ENCODE measurements at places on chromosomes 5 and 9.

- DNase-seq = peak; percentile 37
These were observed 68.4 kb upstream of the IZUMO3 start for GRCh38 chr9:24614070-24614469.

GRCh38 chr9:16442622-16443021 is 427.8 kb downstream of the BNC2 start:
- DNase-seq = no peak

- DNase-seq = no peak
These were observed 31.1 kb downstream of the UBE2D2 start for GRCh38 chr5:139592289-139592688.

GRCh38 chr5:139079991-139080610 is 118.1 kb downstream of the SIL1 start:
- DNase-seq = no peak

- no peak for DNase-seq
These were observed 44.9 kb downstream of the SLC6A3 start for GRCh38 chr5:1400211-1400855.

DNA sequence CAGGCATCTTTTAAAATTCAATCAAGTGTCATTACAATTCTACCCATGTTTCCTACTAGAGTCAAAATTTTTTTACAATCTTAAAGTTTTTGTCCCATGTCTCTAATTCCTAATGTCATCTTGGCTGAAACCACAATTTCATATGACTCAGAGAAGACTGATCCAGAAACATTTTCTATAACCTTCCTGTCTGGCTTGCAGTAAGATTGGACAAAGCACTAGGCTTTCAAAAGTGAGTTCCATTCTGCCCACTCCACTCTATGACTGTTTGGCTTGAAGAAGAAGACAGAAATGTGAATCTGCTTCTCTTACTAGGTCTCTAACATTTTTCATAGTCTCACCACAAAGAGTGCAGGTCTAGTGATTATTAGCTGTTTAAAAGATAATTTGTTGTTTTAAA is 88.8 kb downstream of the NR3C1 start:
- no peak for DNase-seq

DNA sequence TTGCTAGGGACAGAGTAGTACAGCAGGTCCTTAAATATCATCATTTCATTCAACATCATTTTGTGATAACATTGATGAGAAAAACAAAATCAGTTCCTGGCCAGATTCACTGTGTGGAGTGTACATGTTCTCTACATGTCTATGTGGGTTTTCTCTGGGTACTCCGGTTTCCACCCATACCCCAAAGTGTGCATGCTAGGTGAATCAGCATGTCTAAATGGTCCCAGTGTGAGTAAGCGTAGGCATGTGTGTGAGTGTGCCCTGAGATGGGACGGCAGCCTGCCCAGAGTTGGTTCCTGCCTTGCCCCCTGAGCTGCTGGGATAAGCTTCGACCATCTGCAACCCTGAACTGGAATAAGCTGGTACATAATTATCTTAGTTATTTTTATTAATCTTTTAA is 16.5 kb upstream of the GLIS3 start:
- DNase-seq = no peak

DNA sequence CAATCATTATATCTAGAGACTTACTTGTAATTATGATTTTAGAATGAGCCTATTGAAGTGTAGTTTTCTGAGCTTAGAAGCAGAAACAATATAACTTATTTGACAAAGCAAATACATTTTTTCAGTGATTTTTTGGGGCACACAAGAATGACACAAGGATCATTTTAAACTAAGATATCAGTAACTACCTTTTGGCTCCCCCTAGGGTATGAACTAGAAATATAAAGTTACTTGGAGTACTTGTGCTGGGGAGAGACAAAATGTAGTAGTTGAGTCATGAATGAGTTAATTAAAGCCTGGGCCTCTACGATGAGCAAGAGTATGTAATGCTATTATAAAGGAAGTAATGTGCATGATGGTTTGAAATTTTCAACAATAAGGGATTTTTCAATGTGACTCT is 1244.1 kb upstream of the ACO1 start:
- DNase-seq = peak; percentile 82

- peak; percentile 62 for DNase-seq
These were observed 36.6 kb upstream of the RAPGEF1 start for GRCh38 chr9:131776473-131776872.

DNA sequence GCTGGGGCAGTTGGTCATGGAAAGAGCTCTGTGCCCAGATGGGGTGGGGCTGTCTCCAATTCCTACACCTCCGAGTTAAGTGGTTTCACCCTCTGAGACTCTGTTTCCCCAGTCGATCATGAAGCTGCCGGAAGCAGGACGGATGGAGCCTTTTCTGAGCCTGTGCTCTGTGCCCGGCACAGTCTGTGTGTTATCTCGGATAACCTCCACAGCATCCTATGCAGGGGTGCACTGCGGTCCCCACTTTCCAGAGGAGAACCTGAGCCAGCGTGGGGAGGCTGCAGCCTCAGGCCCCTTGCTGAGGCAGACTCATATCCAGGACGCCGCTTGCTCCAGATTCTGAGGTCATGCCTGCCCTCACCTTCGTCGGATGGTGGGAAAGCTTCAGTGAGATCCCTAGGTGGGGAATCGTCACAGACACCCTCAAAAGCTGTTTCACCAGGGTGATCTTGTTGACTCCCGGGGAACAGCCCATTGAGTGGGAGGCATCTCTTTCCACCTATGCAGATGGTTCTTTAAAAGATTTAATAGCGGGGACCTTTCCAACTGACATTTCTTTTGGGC is 6.9 kb upstream of the COL5A1 start:
- no peak for DNase-seq

DNA sequence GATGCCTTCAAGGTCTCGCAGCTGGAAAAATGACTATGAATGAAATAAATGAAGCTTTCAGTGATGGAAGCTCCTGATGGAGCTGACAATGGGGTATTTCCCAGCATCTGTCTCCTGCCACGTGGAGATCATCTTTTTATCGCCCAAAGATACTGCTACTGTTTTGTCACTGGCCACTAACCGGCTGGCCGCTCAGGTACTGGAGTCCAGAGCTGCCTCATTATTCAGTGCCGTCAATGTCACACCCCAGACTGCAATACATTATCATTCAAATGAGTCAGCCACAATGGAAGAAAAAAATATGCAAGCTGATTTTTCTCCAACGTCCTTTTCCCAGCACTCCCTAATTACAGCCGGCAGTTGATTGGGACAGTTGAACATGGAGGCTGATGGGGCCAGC is 280.4 kb downstream of the ZSWIM6 start:
- no peak for DNase-seq

- DNase-seq = no peak
These were observed 6.9 kb downstream of the TNFSF15 start for GRCh38 chr9:114798780-114799427.

GRCh38 chr5:78768781-78769380 is 120.3 kb upstream of the LHFPL2 start:
- no peak for DNase-seq
